ENCODE measurements at places on chromosomes 11 and 22.

GRCh38 chr11:66868726-66869566, 12.1 kb downstream of the LRFN4 start:
- DNase-seq, result peak; percentile 69

DNA sequence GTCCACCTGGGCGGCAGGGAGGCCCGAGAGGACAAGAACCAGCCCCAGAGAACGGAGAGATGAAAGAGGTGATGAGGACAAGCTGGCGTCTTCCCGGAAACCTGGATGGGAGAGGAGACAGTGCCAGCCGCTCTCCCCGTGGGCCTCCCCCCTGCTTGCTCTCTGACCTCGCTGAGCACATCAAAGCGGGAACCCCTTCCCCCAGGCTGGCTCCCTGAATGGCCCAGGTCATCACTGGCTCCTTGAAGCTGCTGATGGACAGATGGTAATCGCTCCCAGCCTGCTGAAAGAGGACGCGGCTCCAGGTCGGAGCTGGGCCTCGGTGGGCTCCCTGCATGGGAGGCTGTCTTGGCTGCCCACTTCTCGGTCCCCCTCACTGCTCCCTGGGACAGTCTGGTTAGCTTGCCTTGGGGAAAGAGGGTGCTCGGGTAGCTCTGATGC, 18.4 kb downstream of the RPUSD4 start:
- no peak for DNase-seq

- no peak for DNase-seq
These were observed 8.2 kb downstream of the CREB3L1 start for GRCh38 chr11:46285594-46286033.

DNA sequence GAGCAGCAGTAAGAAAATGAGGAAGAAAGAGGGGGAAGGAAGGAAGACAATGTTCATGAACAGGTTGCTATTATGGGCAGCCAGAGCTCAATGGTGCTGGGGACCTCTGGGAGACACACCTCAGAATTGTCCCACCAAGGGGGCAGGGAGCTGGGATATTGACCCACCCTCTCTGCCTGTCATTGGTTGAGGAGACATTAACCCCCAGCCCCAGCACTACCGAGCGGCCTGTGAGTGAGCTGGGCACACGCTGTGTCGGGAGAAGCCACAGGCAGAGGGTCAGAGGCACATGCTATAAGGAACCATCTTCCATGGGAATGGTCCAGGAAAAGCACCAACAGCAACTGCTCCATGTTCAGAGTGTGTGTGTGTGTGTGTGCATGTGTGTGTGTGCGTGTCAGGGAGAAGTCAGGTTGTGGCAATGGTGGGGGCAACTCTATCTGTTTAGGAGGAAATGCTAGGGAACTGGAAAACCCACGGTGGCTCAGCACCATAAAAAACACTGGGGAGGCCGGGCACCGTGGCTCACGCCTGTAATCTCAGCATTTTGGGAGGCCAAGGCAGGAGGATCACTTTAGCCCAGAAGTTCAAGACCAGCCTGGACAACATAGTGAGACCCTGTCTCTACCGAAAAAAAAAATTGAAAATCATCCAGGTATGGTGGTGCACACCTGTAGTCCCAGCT, 49.2 kb downstream of the CD6 start:
- no peak for DNase-seq

- DNase-seq, result no peak
These were observed 5.1 kb upstream of the A4GALT start for GRCh38 chr22:42725606-42726355.

- DNase-seq, result no peak
These were observed 23.3 kb downstream of the PIWIL4 start for GRCh38 chr11:94590352-94591041.

- DNase-seq, result no peak
These were observed 67.7 kb downstream of the CCDC81 start for GRCh38 chr11:86442420-86442819.

DNA sequence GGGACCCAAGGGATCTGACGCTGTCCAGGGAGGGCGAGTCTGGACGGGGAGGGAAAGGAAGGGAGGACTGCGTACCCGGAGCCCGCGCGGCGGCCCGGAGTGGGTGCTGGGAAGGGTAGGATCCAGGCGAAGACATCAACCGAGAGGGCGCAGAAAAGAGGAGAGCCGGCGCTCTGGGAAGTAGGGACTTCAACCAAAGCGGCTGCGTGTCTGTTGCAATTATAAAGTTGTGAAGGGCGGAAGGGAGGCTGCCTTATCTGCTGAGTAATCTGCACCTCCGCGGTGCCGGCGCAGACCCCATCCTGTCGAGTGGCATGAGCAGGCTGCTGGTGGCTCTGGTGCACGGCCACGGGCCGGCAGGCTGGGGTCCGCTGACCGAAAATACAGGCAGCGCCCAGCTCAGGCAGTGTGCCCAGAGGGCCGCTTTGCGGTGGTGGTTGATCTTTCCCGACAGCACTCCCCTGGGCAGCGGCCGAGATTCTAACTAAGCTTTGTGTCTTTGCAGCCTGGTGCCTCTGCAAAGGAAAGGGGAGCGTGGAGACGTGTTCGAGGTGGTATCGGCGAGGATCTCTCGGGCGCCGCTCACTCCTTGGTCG, 978 bp downstream of the C11orf87 start:
- DNase-seq, result no peak

- DNase-seq, result no peak
These were observed 100.8 kb downstream of the KIAA1671 start for GRCh38 chr22:25053153-25053805.

- DNase-seq, result no peak
These were observed 1119.7 kb downstream of the BRD1 start for GRCh38 chr22:48707763-48708557.

- no peak for DNase-seq
These were observed 19.1 kb downstream of the LRP5 start for GRCh38 chr11:68331338-68331947.

- no peak for DNase-seq
These were observed 22.5 kb upstream of the DAGLA start for GRCh38 chr11:61657566-61658290.

DNA sequence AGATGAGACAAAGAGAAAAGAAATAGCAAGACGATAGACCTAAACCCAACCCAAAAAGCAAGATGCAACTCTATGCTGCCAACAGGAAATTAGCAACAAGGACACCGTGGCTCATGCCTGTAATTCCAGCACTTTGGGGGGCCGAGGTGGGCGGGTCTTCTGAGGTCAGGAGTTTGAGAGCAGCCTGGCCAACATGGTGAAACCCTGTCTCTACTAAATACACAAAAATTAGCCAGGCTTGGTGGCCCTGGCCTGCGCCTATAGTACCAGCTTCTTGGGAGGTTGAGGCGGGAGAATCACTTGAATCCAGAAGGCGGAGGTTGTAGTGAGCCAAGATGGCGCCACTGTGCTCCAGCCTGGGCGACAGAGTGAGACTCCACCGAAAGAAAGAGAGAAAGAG, 24.3 kb upstream of the IL10RA start:
- DNase-seq, result no peak

GRCh38 chr22:39349506-39349966, 255 bp upstream of the SYNGR1 start:
- DNase-seq, result no peak

DNA sequence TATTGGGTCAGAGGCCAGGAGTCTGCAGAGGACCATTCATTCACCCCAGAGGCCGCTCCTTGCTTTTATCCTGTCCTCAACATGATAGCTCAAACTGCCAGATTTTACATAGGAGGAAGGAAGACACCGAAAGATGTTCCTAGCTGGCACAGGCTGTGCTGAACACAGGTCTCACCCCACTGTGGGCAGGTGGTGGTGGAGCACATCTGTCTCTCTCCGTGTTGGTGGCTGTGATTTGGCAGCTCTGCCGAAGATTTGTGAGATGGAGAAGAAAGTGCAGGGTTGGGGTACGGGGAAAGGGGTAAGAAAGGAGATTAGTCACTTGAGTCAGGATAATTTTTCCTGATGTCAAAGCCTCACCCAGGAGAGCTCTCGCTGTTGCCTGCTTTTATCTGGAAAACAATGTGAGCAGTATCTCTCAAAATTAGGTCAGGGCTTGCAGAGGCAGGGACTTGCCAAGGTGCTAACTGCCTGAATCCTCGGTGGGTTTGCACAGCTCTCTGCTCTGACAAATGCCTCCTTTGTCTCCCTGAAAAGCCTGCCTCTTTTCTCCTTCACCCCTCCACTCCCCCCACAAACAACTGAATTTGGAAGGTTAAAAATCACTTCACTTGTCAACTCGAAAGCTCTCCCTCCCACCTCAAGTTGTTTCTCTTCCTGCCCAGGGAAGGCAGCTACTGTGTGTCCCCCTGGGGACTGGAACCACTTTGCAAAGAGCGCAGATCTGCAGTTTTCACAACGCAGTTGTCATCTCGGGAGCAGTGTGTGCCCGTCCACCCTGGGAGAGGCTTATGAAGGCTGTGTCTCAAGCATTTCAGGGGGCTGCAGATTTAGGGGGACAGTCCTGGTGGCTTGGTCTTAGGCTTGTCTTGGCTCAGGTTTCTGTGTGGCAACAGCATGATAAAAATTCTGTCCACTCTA, 299.7 kb downstream of the ST3GAL4 start:
- no peak for DNase-seq

Measured in effector memory CD8-positive, alpha-beta T cell (primary cell).